ENCODE measurements at places on chromosomes 3 and 15. TPM values are rescaled to one million over a fixed set of nuclear protein-coding genes. Genes with fewer than 3 reads are reported as not detected.

The SCN11A gene
- 0.05 TPM for total RNA-seq

The VEPH1 gene
- total RNA-seq = not detected

The PIERCE2 gene
- total RNA-seq = not detected

The HHATL gene
- not detected for total RNA-seq

The A4GNT gene
- not detected for total RNA-seq

GRCh38 chr3:64805248-64805647, 117.4 kb upstream of the ADAMTS9 start:
- no peak for DNase-seq

GRCh38 chr3:80643421-80643820, 875.6 kb upstream of the ROBO1 start:
- no peak for DNase-seq

DNA sequence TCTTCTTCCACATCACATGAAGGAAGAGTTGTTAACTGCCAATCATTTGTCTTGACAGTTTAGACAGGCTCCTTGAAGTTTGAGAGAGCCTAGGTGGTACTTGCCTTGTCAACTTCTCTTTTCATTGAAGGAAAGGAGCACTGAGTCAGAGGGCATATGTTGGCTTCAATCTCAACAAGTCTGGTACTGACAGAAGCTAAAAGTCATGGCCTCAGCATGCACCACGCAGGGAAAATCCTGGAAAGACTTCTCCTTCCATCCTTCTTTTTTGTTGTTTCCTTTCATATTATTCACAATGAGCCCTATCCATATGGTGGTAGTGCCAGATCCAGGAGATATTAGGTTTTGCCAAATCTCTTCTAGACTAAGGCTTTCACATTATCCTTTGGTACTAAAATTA, 1272.5 kb downstream of the ROBO1 start:
- DNase-seq = no peak

GRCh38 chr15:70466895-70467529, 296.3 kb downstream of the UACA start:
- DNase-seq = no peak

- DNase-seq = no peak
Observed at GRCh38 chr3:46974421-46975171, 1.9 kb downstream of the CCDC12 start.

DNA sequence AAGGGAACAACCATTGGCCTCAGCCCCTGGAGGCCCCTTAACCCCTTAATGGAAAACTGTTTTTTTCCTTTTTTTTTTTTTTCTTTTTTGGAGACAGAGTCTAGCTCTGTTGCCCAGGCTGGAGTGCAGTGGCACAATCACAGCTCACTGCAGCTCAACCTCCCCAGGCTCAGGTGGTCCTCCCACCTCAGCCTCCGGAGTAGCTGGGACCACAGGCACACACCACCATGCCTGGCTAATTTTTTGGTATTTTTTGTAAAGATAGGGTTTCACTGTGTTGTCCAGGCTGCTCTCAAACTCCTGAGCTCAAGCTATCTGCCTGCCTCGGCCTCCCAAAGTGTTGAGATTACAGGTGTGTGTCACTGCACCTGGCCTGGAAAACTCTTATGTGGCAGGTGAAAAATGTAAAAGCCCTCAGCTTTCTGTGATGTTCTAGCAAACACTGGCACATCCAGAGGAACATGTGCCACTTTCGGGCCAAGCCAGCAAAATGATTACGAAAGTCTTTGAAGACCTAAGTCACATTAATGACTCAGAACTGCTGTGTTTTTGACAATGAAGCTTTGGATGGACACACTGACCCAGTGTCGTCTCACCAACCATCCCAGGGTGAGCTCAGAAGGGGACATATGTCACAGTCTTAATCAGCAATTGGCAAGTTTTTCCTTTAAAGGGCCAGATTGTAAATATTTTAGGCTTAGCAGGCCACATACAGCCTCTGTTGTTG, 189.3 kb upstream of the TPM1 start:
- DNase-seq = no peak

GRCh38 chr15:25677719-25678499, 185.2 kb downstream of the ATP10A start:
- DNase-seq = no peak

DNA sequence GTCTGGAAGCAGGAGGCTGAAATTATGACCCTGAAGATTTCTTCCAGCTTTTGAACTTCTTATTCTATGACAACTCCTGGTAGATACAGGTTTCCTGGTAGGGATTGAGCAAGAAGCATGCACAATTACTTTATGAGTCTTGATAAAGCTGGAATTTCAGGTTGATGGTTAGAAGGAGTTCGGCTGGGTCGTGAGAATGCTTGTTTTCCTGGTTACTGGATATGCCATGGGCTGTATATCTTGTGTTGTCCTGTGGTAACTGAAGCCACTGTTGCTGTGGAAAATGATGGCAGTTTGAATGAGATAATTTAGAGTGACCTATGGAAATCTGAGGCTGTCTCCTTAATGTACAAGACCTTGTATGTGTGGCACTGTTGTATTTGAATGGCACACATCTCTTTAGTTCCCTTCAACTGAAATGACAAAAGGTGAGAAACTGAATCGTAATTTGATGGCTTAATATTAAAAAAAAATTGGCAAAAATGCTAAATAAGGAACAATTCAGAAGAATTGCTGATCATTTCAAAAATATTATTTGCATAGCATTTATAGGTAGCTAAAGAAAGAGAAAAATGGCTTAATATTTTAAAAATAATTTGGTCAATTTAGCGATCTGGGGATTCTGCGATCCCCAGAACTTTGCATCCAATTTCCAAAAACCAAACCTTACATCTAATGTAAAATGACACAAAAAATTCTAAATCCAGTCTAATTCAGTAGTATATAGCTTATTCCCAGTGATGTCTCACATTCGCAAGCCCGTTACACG, 1.1 kb upstream of the UBE2E1 start:
- no peak for DNase-seq

DNA sequence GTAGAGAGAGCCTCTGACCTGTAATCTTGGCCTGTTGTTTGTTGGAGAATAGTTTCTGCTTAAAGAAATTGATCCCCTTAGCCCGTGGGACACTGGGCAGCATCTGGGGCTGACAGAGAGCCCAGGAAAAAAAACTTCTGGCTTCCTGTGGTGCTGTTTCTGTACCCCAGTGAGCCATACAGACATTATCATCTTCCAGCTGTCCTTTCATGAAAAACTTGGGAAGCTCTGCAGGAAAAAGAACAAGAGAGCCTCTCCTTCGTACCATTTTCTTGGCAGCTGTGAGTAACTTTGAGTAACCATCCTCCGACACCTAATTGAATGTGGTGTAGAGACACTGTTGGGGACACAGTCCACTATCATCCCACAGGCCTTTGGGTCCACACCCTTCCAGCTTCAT, 333.0 kb downstream of the SHQ1 start:
- no peak for DNase-seq

DNA sequence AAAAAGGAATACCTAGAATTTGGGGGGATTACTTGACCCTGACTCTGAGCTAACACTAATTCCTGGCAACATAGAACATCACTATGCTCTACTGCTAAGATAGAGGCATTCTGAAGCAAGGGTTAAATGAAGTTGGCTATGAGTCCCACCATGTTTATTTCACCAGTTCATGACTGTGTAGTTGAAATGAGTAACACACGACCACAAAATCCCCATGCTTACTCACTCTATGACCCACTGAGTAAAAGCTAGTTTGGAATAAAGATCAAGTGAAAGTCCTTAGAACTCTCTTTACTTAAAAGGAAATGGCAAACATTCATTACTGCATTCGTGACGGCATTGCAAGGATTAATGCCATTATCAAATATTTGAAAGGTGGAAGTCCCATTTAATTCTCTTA, 47.4 kb downstream of the MRPL46 start:
- no peak for DNase-seq

DNA sequence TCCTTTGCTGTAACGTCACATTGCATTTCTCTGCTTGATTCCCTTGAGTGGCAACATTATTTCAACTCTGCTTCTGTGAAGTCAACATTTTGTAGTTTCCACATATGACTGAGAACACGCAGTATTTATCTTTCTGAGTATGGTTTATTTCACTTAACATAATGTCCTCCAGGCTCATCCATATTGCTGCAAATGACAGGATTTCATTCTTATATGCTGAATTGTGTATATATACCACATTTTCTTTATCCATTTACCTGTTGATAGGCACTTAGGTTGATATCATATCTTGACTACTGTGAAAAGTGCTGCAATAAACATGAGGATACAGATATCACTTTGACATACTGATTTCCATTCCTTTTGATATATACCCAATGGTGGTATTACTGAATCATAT, 878.5 kb downstream of the PLOD2 start:
- no peak for DNase-seq

Measured in natural killer cell treated with Interleukin-12 subunit alpha and Interleukin-12 subunit beta and Interleukin-15 and Interleukin-18, amount 100 ng/mL, for 72 hours (primary cell).